ENCODE measurements at places on chromosomes 16 and 17.

GRCh38 chr17:27743281-27743885 is 56.9 kb downstream of the NOS2 start:
- DNase-seq = no peak

- DNase-seq = no peak
Observed at GRCh38 chr17:49338883-49339282, 23.2 kb downstream of the ZNF652 start.

GRCh38 chr16:23869052-23869451 is 33.3 kb downstream of the PRKCB start:
- DNase-seq = no peak

DNA sequence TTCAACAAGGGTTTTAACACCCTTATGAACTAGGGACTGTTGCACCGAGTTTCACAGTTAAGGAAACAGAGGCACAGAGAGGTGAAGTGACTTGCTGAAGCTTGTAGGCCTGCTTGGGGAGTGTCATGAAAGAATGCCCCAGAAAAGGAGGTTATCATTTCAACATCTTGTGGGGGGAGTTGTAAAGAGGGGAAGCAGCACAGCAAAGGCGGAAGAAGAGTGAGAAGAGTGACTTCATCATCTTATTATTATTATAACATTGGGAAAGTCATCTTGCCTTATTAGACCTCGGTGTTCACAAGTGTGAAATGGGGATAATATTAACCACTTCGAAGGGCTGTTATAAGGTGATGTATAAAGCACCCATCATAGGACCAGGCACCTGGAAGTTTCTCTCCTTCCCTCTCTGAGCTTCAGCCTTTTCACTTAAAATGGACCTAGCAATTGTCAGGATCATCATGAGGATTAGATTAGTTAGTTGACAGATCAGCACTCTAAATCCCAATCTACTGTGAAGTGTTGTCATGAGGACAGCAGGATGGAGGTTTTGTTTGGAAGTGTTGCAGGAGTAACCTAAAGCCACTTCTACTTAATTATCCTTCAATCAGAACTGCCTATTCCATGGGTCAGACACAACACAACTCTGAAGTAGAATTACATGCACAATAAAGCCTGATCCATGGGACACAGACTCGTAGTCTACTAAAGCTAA is 2.3 kb downstream of the CCL4 start:
- no peak for DNase-seq

GRCh38 chr16:57392694-57393093 is 11.9 kb upstream of the CCL17 start:
- no peak for DNase-seq

GRCh38 chr17:15036238-15036637 is 228.9 kb downstream of the PMP22 start:
- DNase-seq = no peak

DNA sequence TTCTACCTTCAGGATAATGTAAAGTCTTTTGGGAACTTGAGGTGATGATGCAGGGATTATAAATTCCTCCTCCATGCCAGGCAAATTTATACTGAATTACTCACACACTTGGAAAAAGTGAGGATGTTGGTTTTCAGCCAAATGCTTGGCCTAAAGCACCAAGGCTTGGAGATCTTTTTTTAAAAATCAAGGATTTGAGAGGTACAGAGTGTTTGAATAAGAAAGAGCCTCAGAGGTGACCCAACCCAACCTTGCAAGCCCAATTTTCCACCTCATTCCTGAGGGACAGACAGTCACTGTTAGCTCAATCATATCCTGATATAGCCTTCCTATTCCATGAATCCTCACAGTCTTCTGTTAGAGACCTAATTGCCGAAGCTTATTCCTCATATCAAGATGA is 14.0 kb downstream of the GRIN2A start:
- no peak for DNase-seq

DNA sequence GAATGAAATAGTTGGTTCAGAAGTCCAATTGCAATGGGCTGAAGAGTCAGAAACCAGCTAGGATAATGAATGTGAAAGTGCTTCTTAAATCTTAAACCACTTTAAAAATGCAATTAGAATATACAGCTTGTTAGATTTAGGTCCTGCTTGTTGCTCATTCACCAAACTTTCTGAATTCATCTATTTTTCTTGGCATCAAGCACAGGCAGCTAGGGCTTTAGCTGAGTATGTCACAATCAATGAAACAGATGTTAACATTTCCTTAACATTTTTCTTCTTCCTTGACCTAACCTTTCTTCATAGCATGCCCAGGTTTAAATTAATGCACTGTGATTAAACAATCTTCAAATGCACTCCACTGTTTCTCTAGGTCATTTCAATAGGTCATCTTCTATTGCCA is 14.4 kb downstream of the KIF2B start:
- DNase-seq = no peak

GRCh38 chr16:48629016-48629415 is 19.0 kb upstream of the N4BP1 start:
- DNase-seq = no peak

DNA sequence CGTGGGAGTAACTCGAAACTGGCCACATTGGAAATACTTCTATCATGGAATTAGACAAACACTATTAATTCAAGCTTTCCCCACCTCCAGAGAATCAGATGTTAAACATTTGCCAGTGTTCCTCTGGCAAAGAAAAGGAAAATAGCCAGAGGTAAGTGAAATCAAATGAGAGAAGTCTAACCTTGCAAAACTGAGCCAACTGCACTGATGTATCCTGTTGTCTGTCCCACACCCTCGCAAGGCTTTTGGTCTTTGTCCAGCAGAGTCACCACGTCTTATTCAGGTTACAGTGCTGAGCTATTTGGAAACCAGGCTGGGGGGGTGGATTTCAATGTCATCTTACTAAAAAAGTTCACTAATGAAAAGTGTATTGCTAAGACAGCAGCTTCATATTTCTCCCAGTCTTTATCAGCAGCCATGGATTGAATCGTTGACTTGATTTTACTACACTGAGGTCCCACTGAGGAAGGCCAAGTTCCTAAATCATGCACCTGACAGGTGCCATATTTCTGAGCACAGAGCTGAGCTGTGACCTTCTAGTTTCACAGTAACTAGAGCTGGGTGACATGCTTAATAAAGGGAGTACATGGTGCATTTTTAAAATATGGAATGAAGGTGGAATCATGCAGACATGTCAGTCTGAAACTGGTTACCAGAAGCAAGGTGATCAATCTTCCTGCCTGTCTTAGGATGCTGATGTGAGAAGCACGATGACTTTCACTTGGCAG is 85.2 kb upstream of the HSBP1 start:
- DNase-seq = no peak

- no peak for DNase-seq
Observed at GRCh38 chr16:19848756-19849155, 35.9 kb downstream of the GPRC5B start.

DNA sequence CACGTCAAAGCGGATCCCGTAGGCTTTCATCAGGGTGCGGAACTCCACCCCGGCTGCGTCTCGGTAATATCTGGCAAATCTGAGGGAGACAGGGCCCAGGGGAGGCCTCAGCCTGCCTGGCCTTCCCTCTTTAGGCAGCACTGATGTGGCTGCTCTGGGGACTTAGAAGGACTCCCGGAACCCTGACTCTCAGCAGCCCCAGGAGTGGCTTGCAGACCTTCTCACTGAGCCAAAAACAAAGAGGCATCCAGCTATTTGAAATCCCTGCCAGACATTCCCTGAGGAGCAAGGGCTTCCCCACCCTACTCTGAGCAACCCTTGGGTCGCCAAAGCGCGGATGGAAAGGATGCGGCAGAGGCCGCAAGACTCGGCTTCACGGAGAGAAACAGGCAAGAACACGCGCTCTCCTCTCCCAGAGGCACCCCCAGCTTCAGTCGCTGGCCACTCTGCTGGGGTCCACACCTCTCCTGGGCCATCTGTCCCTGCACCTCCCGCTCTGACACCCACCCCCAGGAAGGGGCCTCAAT is 7.9 kb downstream of the P2RX5 start:
- DNase-seq = no peak

DNA sequence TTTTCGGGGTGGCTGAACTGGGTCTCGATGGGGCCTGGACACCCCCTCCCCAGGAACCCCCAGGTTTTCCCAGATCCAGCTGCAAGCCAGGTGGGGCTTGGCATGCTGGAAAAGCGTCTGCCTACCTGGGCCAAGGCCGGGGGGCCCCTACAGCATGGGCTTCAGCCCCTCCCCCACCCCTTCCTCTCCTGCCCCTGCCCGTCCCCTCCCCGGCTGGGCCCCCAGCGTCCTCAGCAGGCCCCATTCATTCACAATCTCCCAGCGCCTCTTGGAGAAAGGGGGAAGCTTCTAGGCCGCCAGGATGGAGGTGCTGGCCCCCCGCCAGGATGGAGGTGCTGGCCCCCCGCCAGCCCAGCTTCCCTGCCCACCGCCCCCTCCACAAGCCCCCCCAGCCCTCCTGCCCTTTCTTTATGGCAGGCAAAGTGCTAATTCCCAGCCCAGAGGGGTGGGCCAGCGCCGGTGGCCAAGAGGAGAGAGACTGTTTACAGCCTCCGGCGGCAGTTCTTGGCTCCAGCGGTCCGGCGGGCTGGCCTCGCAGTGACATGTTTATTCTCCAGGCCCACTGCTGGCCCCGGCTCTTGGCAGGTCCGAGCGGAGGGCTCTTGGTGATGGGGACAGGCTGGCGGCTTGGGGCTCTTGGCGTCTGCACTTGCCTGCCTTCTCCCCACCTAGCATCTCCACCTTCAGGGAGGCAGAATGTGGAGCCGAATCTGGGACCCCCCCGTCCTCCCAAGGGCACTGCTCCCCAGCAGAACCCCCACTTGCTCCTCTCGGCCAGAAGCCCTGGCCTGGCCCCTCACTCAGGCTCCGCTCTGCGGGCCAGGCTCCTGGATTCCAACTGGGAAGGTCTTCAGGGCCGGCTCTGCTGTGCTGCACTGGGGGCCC is 94.4 kb upstream of the CIBAR2 start:
- no peak for DNase-seq

DNA sequence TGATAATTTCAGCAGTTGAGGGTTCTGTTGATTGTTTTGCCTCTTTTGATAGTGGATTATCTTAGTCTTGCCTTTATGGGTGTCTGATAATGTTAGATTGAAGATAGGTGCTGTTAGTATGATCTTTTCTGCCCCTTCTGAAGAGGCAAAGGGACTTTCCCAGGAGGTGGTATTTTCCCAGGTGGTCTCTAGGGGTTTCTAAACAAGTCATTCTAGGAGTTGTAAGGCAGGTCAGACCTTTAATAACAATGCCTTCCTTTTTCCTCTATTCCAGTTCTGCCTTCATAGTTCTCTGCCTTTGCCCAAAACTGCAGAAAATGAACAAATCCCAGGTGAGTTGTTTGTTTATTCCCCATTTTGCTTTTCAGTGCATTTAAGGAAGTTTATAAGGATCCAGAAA is 4.3 kb downstream of the ZFP1 start:
- no peak for DNase-seq

DNA sequence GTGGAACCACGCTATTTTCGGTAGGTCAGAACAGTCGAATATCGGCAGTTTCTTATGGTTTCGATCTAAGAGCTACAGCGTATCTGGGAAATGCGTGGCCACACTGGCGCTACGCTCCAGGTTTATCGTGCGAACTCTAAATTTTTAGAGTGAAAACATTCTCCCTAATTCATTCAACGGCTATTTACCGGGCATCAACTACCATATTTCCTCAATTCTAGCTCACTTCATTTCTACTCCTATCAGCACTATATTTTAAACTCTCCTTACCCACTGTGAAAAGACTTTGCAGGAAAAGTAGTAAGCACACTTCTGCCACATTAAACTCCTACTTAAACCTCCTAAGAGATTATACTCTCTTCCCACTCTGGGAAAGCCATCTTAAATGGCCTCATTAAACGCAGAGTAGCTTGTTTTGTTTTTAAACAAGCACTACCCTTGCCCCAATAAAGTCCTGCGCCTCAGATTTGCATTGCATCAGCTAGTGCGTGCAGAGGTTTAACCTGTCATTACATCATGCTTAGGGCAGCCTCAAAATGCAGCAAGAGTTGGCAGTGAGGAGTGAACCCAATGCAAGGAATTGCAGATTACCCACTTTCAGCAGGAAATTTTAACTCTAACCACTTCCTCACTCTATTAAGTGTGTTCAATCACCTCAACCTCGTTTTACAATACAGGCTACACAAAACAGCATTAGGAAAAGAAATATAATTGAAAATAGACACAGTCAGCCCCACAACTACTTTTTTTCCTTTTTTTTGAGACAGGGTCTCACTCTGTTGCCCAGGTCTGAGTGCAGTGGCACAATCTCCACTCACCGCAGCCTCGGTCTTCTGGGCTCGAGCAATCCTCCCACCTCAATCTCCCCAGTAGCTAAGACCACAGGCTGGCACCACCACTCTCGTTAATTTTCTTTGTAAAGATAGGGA is 18.8 kb downstream of the SIAH1 start:
- DNase-seq = peak; percentile 39

DNA sequence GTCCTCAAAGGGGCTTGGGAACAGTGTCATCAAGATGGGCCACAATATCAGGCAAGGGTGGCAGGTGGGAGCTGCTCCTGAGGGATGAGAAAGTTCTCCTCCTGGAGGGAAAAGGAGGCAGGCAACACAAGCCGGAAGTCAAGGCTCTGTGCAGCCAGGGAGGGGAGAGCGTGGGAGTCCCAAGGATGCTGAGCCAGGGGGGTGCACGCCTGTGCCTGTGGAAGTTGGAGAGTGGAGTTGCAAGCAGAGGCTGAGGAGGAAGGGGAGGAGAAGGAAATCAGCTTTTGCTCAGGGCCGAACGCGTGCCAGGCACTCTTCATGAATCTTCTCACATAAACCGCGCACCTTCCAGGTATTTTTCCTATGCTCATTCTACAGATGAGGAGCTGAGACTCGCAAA is 7.4 kb upstream of the SLC13A2 start:
- DNase-seq = no peak

- no peak for DNase-seq
Observed at GRCh38 chr16:50609049-50609448, 60.9 kb downstream of the NKD1 start.

DNA sequence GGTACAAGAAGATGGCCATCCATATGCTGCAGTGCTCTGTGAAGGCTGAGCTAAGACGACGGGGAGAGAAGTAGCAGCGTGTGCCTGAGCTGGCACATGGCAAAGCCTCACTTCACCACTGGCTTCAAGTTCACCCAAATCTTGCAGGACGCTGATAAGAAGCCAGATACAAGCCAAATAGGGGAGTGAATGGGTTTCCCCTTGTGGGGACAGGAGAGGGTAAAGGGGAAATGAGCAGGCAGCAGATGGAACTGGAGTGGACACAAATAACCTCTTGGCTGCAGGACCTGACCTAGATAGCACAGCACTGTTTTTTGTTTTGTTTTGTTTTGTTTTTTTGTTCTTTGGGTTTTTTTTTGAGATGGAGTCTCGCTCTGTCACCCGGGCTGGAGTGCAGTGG is 21.0 kb upstream of the PITPNA start:
- no peak for DNase-seq

GRCh38 chr16:80231888-80232287 is 308.9 kb upstream of the DYNLRB2 start:
- no peak for DNase-seq

- no peak for DNase-seq
Observed at GRCh38 chr16:82331974-82332750, 162.1 kb upstream of the MPHOSPH6 start.

- DNase-seq = no peak
Observed at GRCh38 chr17:56974055-56974454, 3.9 kb upstream of the SCPEP1 start.

Measured in T-helper 17 cell (primary cell).